ENCODE measurements at places on chromosomes 5 and 9.

DNA sequence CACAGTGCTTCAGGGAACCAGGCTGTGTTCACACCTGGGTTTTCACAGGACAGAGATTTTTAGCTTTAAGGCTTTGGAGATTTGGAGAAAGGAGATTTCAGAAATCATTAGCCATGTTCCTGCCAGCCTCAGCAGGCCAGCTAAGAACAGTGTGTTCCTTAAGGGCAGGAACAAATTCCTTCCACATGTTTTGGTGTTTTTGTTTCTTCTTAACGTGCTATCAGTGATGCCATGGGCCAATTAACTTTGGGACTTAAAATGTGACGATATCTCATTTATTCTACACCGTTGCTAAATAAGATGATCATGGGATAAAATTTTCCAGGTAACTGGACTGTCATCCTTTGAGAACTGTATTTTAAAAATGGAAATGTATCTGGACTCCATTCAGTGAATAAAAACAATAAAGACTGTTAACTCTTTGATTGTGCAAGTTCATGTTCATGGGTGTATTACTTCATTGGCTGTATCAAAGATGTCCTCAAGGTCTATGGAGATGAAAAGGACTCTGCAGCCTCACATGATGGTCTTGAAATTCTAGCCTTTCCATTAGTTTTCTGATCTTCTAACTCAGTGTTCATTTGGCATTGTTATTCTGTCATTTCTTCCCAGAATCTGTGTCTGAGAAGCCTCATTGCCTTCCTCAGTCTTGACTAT is 72.3 kb downstream of the ZNF366 start:
- no peak for DNase-seq

- no peak for DNase-seq
Observed at GRCh38 chr5:67249590-67249895, 52.9 kb upstream of the CD180 start.

DNA sequence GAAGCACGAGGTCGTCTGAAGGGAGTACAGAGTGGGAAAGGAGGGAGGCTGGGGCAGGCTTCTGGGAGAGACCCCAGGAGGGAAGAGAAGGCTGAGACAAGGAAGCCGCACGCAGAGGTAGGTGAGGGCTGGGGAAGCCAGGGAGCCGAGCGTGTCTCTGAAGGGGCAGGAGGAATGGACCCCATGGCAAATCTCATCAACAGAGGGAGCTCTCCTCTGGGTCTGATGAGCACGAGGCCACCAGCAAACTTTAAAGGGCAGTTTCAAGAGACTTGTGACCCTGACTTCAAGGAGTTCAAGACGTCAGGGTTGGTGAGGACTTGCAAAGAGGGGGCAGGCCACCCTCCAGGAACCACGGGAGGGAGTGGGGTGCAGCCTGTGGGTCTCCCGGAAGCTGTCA is 326.2 kb upstream of the IRX2 start:
- no peak for DNase-seq

GRCh38 chr5:33816791-33817190 is 75.0 kb downstream of the ADAMTS12 start:
- no peak for DNase-seq

- DNase-seq: no peak
Observed at GRCh38 chr5:147713550-147714295, 68.8 kb downstream of the JAKMIP2 start.

DNA sequence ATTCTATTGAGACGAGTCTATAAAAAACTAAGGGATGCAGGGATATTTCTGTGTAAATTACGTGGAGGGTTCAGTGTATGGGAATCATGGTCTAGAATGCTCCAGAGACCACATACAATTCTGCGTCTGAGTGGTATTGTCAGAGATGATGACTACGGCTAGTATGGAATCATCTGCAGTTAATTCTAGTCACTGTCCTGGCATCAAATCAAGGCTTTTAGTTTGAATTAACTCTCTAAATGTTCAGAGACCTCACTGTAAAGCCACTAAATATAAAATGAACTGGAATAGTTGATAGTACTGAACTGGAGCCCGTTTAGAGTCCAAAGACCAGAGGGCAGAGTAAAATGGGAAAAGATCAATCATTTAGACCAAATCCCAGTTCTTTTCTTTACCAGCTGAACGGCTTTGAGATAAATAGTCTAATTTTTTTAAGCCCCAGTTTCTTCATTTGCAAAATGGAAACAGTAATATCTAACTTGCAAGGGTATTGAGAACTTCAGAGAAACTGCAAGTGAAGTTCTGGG is 599.8 kb downstream of the EBF1 start:
- DNase-seq: no peak
